Heart left ventricle (tissue), 16 donors: ENCODE measurements at places on chromosomes 5 and 9.

DNA sequence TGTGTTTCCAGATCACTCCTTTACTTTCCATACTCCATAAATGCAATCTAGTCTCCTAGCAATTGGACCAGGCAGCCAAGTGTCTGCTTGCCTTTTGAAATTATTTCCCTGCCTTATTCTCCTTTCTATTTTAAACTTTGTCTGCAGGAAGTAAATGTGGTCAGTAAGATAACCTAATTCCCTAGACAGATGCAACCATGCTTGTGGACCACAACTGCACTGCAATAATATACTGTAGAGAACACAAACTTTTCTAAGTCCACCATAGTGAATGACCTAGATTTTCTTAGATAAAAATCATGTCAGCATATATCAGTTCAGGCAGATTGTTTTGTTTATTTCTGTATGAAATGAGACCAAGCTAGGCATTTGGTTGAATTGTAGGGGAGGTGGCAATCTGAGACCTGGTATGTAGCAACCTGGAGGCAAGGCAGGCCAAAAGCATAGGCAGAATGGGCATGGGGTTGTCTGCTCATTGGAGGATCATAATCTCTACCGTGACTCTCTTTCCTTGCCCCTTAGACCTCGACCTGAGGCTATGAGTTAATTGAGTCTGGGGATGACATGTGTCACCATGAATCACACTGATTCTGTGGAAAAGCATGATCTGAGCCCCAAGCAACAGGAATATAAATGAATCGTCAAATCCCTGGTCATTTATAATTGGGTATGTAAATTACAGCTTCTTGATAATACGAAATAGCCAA is 20.7 kb downstream of the ACTL7B start:
- DNase-seq = no peak

GRCh38 chr5:52875827-52876226 is 88.1 kb downstream of the ITGA1 start:
- DNase-seq = peak; percentile 13

GRCh38 chr5:54985301-54986268 is at the start of gene ESM1:
Gene ESM1 (minus strand): TSS chr5:54985593. CDS start chr5:54985517, 76 bp downstream.
- DNase-seq = no peak

GRCh38 chr5:157563929-157564716 is 11.5 kb downstream of the ADAM19 start:
- no peak for DNase-seq

DNA sequence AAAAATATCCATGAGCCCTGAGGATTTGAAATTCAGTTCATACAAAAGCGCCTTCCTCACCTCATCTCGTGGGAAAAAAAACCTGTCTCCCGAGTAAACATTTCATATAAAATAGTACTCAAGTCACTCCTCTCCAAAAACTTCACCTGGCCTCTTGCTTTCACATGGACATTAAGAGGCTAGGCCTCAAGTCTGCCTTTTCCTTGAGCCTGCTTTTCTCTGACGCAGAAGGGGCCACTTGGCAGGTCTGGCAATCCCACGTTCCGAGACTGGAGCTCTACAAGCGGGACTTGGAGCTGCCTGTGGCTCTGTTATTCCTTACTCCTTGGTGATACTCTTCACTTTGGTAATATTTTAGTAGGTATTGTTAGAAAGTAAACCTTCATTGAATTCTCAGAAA is 26.9 kb upstream of the CKS2 start:
- no peak for DNase-seq

DNA sequence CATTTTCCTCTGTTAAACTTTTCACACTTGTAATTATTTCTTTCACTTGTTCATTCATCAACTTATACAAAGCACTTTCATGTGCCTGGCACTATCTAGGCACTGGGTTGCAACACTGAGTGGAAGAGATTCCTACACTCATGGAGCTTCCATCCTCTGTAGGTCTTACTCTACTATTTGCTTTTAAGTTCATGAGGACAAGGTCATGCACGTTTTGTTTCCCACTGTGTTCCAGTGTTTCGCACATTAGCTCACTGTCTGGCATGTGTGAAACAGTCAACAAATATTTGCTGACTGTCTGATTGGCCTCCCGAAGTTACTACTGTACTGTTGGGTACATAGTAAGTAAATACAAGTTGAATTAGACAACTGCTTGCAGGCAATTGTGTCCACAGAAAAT is 87.9 kb upstream of the IFNK start:
- no peak for DNase-seq

DNA sequence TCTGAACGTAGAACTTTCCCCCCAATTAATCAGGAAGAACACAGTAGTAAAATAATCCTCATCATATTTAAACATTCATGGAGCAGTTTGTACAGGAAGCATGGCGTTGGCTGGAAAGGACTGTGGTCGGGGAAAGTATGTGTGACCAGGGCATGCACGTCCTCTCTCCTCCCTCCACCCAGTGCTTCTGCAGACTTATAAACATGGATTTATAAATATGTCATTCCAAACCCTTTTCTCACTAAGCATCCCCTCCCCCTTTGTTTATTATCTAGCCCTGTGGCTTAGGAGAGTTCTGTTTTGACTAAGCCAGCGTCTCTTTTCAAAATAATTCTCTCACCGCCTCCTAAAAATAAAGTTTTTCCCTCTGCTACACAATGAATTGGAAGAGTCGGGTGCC is 70.4 kb upstream of the DAP start:
- DNase-seq = no peak

GRCh38 chr5:143534761-143535154 is 131.3 kb upstream of the NR3C1 start:
- no peak for DNase-seq

DNA sequence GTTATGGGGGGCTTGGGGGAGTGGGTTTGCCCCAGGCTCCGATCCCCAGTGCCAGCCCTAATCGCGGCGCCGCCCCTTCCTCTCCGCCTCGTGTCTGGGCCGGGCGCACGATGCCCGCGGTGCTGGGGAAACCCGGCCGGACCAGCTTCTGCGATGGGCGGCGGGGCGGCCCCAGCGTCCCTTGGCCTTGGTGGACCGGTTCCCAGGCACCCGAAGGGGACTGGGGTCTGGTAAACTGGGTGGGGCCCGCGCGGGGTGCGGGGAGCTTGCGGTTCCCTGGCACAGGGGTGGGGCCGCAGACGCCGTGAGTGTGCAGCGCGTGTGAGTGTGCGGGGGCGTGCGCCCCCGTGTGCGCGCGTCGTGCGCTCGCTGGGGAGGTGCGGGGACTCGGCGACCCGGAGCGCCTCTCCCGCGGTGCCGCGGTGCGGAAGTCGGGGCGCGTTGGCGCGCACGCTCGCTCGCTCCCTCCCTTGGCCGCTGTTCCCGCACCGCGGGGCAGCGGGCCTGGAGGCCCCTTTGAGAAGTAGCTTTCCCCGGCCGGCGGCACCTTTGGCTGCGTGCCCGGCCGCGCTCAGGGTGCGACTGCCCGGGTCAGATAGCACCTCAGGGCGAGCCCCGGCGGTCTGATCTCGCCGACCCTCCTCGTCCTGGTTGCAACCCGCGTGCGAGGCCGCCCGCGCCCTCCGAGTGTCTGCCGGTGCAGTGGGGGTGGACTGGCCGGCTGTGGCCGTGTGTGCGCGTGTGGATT is 568 bp downstream of the MACIR start:
- DNase-seq = peak; percentile 45

DNA sequence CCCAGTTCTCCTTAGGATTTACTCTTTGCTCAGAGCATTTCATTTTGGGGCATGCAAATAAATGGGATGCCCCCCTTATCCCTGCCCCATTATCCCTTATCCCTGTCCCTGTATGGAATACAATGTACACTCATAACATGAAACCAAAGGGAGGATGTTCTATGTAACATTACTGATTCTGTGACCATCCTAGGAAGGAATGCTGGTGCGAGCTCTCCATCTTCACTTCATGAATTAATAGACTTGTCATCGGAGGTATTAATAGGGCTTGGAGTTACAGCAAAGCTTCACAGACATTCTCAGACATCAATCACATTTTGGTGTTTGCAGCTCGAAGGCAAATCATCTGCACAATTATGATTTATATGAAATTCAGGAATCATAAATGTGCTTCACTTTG is 20.4 kb upstream of the PIK3R1 start:
- DNase-seq = no peak

DNA sequence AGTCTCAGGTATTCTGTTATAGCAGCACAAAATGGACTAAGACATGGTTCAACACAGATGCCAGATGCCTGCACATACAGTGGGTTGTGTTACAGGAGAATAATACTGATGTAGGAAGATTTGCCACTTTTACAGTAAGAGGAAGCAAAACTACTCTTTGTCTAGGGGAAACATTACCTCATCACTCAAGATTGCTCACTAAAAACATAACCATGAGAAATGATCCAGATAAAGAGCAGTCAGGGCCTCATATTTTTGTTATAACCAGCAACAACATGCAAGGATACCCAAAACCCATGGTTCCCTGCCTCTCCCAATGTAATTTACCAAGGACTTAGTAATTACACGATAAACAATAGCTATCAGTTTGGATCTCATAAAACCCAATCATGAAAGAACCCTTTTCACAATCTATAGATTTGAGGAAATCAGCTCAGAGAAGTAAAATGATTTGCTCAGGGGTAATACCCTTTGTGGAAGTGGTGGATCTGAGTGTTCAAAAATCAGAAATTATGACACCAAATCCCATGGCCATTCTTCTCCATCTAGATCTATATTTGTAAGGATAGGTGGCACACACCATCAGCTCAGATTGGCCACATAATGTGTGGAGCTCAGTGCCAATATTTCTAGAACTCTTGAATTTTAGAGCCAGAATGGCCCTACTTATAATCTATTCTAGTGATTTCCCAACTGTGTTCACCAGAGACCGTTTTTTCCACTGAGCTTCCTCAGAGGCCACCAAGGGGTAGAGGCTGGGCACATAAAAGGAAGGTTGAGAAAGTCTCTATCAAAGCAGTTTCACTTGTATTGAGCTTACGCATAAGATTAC is 27.8 kb downstream of the DPYSL3 start:
- DNase-seq = no peak

DNA sequence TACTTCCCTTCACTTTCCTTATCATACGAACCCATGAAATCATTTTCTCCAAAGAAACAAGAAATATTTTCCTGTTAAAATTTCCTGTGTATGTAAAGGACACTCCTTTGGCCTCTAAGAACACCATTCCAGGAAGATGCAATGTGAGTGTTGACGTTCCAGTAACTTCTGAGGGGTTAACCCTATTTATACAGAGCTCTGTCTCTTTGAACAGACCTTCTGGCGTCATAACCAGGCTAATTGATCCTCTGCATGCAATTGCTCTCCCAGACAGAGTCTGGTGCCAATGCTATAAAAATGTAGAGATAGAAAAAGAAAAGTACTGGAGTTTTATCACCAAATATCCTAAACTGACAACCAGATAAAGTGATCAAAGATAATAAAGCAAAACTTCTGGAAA is 218.5 kb downstream of the TLE1 start:
- no peak for DNase-seq

DNA sequence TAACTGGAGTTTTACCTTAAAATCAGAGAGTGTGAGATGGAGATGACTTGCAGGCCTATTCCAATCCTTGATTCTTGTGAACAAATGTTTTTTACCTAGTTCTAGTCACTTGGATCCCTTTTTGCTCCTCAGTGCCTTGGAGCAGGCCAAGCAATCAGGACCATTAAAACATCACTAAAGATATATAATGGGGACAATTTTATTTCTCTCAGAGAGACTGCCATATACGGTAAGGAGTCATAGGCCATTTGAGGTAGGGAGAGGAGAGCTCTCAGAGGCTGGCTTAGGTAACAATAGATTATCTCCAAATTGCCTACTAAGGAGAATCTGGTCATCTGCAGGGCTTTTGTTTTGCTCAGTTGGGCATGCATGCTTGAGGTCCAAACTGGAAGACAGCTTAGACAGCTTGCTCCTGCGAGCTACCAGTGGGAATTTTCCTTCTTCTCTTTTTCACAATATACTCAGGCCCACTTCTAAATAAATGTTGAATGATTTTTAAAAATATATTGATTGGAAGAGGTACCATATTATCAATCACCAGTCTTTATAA is 44.0 kb downstream of the FREM1 start:
- no peak for DNase-seq

DNA sequence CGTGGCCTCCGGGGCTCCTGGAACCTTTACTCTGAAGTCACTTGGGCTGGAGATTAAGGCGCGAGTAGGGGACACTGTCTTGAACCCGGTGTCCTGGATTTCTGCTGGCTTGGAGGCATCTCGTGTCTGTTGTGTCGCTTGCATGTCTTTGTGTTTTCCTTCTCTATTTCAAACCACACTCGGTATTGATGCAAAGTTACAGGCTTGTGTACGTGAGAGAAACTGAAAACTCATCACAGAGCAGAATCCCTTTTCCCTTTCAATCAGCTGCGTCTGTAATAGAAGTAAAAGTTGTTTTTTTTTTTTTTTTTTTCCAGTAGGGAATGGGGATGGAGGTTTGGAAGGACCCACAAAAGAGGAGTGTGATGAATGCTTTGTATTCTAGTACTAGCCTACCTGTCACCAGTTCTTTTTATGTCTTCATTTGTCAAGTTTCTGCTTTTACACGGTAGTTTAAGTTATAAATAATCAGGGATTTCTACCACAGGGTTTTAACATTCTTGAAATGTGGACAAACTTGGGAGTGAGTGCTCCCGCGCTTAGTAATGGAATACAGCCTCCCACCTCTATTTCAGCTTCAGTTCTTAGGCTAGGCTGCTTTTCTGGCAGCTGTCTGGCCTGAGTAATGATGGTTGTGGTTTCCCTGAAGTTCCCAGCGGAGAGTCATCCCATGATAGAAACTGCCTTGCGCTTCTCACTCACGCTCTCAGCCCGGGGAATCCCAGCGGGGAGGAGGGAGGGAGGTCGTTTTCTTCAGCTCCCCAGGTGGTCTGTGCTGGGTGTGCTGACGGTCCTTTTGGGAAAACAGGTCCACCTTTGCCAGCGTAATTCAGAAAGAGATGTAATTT is 763 bp downstream of the TJP2 start:
- DNase-seq = peak; percentile 62

GRCh38 chr9:8114826-8115225 is 315.2 kb upstream of the DMAC1 start:
- DNase-seq = no peak

DNA sequence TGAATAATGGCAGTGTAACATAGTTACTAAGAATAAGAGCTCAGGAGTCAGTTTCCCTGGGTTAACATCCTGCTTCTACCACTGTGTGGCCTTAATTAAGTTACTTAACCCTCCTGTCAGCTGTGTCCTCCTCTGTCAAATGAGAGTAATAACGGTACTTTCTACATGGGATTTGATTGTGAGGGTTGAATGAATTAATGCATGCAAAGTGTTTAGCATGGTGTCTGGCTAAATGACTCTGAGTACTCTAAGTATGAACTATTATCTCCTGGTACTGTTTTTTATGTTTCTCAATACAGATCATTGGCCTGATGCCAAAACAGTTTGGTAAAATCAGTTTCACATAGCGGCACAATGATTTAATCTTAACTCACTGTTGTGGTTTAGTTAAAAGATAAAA is 19.6 kb downstream of the ZNF131 start:
- DNase-seq = no peak

GRCh38 chr5:5418006-5418405 is 4.5 kb upstream of the ICE1 start:
- DNase-seq = no peak
